ENCODE measurements at places on chromosomes 6 and 20.

GRCh38 chr20:50690650-50691572 is at the start of gene RIPOR3:
RIPOR3 (minus strand) TSS chr20:50691542; CDS start chr20:50691128, 414 bp downstream.
- no peak for DNase-seq

DNA sequence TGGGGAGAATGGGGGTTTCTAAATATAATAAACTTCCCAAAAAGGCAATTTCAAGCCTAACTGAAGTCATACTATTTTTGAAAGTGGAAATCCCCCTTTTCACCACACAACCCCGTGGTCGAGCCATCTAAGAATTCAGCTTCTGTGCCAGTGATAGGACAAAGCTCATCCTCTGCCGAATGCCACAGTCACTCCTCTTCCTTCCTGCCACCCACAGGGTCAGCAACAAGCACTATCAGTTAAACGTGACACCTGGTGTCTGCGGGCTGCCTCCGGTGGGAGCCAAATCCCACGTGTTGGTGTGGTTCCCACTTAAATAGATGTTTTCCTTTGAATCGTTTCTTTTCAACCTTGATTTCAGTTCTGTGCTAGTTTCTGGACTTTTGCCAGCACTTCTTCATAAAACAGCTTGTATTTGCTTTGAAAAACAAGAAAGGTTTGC is 60.7 kb downstream of the TNFAIP3 start:
- no peak for DNase-seq

DNA sequence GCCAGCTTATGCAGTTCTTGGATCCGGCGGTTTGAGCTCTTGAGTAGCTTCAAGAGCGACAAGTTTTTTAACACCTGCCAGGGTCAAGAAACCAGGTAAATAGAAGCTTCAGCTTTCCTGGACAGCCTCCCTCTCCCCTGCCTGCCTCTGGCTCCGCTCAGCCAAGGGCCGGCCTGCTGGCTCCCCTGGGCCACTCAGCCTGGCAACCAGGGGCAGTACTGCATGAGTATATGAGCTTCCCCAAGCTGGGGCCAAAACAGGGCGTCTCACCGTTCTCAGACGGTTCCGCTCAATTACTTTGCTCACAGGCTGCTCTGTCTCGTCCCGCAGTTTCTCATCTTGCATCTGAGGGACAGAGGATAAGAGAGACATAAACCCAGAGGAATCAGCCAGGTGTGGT is 856 bp downstream of the TP53TG5 start:
- no peak for DNase-seq

- DNase-seq, result no peak
Measured at GRCh38 chr20:38007526-38007925, 25.7 kb downstream of the TTI1 start.

DNA sequence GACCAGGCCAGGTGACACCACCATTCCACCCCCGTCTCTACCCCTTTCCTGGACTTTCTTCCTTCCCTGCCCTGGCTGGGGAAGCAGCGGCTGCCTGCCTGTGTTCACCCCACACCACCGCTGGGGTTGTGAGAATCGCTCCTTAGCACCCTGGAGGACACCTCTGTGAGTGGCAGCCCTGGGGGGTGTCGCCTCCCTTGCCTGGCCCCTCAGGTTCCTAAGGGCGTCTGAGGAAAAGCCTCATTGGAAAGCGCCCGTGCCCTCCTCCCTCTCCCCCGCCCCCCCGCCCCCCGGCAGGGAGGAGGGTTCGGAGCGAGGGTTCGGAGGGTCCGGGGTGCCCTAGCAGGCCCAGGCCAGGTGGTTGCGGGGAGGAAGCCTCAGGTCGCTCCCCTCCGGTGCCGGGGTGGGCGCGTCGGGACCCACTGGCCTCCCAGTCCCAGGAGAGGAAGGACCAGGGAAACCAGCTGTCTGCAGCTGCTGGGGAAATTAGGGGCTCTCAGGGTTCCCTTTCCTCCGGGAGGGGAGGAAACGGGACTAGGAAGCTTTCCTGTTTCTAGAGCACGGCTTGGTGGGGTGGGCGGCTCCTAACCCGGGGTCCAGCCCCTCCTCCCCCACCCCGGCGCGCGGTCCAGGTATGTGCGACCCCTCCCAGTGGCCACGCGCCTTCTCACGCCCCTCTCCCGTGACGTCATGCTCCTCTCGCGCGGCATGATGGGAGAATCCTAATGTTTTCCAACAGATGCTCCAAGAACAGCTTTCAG is at the start of gene PHACTR3:
Gene PHACTR3, plus strand, starts transcription at position 760 of the 761 bp plus-strand sequence. CDS start 475 bp downstream, outside the sequence.
- no peak for DNase-seq

DNA sequence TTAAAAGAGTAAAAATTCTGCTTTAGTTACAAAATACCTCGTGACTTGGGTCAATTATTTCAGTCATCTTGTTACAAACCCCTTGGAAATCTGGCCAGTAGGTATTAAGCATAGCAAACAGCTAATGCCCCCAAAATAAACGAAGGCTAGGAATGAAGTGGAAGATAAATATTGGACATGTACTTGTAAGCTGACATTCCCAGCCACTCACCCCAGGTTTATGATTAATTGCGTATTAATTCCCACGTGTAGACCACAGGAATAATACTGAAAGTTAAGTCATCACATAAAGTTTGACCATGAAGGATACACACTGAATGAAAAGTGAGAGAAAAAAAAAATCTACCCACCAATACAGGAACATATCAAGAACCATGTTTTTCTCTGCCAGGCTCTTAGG is 936.5 kb upstream of the ADGRB3 start:
- DNase-seq, result no peak

DNA sequence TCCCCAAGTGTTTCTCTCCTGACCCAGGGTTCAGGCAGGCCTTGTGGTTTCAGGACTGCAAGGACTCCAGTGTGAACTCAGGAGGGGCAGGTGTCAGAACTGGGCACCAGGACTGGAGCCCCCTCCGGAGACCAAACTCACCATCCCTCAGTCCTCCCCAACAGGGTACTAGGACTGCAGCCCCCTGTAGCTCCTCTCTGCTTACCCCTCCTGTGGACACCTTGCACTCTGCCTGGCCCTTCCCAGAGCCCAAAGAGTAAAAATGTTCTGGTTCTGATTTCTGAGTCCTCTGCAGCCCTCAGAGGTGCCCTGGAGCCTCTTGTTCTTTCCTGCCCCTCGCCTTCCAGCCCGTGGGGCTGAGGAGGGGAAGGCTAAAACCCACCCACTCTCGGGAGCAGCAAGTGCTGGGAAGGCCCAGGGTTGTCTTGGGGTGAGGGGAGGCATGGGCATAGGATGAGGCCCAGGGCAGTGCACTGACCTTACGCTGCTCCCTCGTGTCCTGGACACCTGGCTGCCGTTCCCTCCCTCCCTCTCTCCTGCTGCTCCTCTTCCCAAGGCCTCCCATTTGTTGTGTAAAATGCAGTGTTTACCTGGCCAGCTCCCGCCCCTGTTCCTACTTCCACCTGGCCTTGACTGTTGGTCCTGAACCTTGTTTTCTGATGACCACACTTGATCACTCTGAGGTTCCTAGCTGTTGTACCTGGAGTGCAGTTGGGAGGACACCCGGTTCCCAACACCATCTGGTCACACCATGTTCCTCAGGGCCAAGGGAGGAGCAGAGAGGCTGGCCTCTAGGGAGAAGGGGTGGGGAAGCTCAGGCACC is 9.9 kb downstream of the CNPY3 start:
- DNase-seq, result no peak

DNA sequence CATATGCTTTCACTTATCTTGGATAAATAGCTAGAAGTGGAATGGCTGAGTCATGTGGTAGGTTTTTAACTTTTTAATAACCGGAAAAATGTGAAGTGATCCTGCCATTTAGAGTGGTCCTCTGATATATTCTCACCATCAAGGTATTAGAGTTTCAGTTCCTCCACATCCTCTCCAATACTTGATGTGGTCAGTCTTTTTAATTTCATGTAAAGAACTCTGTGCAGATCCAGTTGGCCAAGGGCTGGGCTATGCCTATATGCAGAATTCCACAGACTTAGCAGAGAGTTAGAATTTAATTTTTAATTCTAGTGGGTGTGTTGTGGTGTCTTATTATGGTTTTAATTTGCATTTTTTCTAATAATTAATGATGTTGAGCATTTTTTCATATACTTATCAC is 141.1 kb downstream of the SYCP2 start:
- no peak for DNase-seq

- no peak for DNase-seq
Measured at GRCh38 chr20:5670036-5670536, 80.1 kb upstream of the SHLD1 start.

DNA sequence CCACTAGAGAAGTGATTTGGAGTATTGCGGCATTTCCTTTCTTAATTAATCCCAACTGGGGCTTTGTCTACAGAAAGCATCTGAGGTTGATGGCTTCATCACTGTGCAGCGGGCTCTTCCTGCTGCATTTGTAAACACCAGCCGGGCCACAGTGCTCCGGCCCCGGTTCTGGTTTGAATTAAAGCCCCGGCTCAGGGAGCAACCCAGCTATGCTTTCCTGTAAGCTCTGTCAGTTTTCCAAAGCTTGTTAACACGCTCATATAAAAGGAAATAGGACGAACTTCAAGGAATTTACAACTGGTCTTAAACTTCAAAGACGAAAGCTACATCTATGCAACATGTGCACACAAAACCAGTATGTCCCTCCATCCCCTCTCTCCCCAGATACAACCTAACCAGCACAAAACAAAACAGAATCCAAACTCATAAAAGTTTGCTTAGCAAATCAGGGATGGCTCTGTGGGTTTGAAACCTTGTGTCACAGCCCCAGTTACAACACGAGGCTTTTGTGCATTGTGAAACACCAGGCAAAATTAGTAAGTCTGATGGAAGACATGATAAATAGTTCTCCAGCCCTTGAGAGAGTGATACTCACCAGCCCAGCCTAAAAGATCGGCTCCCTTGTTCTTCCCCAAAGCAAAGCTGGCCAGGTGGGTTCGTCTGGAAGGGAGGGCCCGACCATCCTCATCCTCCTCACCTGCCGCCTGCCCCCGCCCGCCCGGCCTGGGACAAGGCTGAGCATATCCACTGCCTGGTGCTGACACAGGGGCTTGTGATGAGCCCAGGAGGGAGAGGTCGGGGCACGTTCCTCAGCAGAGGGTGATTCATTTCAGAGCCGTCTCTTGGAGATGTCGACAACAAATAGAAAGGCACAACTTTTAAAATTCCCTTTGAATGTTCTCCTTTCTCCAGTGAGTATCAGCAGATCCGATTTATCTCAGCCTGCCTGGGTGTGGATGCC is 197.9 kb downstream of the TFAP2C start:
- DNase-seq, result no peak

DNA sequence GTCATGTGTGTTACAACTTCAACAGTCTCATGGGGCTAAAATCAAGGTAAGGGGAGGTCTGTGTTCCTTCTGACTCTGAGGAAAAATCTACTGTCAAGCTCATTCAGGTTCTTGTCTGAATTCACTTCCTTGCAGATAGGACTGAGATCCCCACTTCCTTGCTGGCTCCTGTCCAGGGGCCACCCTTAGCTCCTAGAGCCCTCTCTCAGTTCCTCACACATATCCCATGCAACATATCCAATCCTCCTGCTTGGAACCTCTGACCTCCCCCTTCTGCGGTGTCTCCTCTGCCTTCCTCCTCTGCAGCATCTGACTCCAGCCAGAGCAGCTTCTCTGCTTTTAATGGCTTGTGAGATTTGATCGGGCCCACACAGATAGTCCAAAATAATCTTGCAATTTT is 27.1 kb upstream of the MICB start:
- no peak for DNase-seq

DNA sequence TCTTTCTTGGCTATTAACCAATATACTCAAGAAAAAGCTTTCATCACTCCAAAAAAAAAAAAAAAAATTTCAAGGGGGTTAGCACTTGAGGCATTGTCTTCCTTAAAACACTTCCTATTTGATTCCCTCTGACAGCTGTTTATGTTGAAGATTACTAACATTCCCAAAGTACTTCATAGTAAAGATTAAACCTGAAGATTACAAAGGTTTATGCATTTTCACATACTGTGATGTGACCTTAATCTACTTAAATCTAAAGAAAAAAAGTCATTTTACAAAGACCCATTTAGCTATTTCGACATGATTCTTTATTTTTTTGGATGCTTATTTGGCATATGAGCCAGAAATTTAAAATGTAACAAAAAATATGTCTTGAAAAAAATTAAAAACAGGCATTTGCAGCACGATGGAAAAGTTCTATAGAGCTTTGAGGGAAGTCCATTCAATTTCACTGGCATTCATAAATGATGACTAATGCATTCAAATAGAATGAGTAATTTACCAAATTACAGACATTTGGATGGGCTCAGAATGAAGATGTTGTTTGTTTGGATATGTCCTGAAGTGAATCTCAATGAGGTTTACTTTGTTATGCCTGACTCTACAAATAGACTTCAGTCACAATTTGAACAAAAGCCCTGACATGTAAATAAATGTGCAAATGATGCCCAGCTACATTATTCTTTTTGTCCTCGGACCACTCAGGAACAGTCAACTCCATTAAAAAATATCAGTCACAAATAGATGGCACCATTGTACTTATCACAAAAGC is 674.6 kb upstream of the MARCKS start:
- DNase-seq, result no peak

DNA sequence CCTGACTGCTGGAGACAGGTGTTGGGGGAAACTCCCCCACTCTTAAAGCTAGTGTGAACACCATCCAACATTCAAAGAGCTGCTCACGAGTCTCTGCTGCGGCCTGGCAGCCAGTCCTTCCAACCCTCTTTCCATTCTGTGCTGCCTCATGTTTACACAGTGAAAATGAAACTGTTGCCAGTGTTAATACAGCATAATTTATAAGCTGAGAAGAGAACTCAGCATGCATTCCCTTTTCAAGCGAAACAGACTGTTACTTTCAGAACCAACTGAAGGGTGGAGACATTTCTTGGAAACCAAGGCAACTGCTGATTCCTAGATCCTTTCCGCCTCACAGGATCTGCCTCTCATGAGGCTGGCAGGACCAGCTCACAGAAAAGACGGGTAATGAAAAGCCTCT is 533.8 kb upstream of the ID4 start:
- no peak for DNase-seq

DNA sequence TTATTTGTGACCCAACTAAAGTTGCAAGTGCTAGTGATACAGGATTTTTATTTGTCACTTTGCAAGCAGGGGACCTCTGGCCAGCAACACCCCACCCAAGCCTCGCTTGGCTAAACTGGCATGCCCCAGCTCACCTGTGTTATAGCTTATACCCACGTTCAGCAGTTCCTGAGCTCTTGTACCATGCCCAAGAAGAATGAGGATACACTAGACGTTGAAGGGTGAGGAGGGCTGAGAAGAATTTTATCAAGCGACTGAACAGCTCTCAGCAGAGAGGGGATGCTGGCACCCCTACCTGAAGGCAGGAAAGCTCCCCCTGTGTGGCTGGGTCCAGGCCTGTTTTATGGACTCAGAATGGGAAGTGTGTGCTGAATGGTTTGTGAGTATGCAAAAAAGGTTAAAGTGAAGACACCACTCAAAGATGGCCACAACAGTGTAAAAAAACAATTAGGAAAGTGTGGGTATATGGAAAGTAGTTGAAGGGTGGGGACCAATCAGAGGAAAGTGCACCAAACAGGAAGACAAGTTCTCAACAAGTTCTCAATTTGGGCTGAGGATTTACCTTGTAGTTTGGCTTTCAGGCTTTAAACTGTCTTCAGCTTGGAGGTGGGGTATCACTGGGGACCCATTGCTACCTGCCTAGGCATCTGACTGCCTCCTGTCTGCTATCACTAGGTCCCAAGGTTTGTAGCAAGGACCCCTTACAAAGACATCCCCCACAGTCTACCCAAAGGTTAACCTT is 15.0 kb downstream of the BTN2A1 start:
- DNase-seq, result no peak

Data from GM12892 (cell line).